Renal pelvis (tissue), 12 donors: ENCODE measurements at places on chromosomes 2 and 18. TPM values are rescaled to one million over a fixed set of nuclear protein-coding genes. Genes with fewer than 3 reads are reported as not detected.

DNA sequence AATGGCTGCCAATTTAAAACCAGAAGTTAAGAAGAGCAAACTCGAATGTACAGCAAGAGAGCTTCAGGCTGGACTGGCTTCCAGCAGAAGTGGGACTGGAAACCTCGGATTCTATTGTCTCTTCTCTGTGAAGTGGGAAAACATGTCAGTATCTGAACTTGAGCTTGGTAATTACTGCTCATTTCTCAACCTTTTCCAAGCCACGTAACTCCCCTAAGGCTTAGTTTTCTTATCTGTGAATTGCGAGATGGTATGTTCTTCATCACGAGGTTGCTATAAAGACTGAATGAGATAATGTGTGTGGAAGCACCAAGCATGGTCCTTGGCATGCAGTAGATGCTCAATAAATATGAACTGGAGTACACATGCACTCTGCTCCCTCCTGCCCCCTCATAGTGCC, 259.4 kb upstream of the SPRED2 start:
- DNase-seq = no peak

GRCh38 chr2:3222636-3223035, 155.0 kb downstream of the EIPR1 start:
- no peak for DNase-seq

DNA sequence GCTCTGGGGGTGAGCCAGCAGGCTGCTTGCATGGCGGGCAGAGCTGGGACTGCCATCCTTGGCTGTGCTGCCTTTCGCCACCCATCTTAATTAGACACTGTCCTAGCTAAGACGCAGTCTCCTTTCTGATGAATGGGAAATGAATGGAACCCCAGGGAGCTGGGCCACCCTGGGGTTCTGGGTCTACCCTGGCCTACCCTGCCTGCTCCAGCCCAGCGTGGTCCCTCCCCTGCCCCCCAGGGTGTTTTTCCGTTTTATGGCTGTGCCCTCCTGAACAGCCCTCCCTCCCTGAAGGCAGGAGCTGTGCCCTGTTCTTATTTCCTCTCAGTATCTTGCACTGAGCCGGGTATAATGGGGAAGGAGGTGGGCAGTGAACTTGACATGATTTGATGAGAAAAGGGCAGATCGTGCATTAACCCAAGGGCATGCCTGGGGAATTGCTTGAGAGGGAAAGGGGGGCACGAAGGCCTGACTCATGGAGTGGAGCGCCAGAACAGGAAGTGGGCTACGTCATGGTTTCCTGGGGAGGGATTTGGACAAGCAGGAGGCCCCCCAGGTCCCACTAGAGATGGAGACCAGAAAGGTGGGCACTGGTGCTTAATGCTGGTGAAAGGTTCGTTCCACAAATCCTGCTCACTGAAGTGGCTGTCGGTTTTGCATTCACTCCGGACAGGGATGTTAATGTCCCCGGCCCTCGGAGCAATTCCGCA, 165.0 kb downstream of the KLHL29 start:
- DNase-seq = no peak

DNA sequence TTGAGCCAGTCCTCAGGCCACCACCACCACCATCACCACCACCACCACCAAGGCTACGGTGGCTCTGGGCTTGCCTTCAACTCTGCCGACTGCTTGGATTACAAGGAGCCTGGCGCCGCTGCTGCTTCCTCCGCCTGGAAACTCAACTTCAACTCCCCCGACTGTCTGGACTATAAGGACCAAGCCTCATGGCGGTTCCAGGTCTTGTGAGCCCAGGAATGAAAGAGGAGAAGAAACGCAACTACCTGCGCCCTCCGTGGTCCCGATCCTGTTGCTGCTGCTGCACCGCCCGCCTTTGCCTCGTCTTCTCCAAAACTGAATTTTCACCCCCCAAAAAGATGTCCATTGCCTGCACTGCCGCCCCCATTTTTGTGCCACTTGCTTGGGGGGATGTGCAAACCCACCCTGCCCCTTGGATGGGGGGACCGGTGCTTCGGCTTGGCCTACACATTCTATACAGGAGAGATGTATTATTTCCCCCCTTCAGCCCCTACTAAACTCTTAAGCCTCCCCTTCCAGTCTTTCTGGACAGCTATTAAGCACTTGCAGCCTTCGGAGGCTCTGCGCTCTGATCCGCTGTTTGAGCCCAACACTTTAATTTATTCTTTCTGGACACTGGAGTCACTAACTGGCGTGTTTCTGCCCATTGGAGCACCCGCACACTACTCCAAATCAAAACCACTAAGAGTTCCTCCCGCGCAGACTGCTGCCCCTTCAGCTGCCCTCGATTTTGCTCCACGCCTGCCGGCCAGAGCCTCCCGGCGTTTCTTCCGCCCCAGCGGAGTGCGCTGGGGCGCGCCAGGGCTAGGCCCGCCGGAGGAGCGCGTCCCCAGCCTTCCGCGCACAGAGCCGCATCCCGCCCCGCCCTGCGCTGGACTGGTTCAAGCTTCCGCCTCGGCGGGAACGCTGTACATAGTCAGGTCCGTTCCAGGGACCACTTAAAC, 5.7 kb downstream of the OTX1 start:
- no peak for DNase-seq

GRCh38 chr2:237901932-237902850, 42.8 kb downstream of the RAMP1 start:
- no peak for DNase-seq

DNA sequence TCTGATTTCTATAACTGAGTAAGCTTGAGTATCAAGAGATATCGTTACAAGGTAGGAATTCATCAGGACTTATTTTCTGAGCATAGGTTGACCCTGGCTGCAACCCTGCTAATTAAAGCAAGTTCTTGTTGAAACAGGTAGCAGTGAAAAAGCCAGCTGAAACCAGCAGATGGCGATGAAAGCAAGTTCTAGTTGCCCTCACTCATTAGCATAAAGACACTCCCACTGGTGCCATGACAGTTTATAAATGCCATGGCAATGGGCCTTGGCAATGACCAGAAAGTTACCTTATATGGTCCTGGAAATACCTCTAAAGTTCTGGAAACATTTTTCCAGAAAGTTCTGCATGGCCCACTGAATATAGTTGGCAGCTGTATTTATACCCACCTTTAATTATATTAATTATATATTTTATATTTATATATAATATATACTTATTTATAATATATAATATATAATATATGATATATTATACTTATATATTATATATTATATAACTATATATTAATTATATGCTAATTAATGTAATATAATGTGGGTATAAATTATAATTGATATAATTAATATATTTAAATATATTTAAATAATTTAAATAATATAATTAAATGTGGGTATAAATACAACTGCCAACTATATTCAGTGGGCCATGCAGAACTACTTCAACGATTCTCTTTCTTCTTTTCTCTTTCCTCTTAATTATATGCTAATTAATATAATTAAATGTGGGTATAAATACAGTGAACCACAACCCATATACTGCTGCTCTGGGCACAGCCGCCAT, 188.0 kb downstream of the CDH7 start:
- no peak for DNase-seq

GRCh38 chr2:215363461-215364156, 51.8 kb downstream of the ATIC start:
- DNase-seq = no peak

DNA sequence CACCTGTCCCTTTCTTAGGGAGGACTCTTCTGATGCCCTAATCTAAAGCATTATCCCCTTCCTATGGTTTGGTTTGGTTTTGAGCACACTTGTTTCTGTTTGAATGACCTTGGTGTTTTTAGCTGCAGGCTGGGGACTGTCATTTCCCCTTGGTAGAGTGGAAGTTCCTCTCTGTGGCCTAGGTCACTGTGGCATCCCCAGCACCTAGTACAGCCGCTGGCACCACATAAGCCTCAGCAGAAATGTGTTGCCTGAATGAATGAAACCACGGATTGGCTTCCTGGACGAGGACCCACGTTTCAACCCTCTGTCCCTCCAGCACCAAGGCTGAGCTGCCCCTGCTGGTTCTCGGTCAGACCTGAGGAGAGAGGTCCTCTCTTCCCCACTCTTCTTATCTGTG, 159.9 kb downstream of the CTIF start:
- DNase-seq = no peak

DNA sequence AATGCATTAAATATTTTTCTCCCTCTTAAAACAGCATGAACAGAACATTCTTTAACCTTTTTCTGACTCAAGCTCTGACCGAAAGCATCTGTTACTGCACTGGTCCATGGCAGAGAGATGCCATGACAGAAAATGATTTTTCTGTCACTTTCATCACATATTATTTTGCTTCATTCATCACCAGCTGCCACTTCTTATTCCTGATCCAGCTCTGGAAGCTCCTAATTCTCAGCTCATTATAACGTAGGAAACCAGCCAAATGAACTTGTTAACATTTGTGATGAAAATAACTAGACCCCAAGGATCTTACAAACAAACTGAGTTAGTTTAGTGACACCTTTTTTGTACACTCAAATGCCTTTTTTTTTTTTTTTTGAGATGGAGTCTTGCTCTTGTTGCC, 7.6 kb upstream of the CFLAR start:
- DNase-seq = no peak

DNA sequence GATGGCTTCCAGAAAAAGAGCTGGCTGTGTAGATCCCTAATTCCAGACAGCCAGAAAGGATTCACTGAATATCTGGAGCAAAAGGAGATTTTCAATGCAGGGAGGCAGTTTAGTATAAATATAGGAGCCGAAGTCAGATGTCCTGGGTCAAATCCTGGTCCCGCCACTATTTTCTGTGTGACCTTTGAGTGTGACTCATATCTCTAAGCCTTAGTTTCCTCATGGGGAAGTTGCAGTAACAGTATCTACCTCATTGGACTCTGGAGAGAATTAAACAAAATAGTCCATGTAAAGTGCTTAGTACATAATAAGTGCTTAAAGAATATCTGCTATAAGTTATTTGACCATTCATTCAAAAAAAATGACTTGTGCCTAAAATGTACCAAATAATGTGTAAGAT, 52.1 kb upstream of the ITGA6 start:
- DNase-seq = no peak

DNA sequence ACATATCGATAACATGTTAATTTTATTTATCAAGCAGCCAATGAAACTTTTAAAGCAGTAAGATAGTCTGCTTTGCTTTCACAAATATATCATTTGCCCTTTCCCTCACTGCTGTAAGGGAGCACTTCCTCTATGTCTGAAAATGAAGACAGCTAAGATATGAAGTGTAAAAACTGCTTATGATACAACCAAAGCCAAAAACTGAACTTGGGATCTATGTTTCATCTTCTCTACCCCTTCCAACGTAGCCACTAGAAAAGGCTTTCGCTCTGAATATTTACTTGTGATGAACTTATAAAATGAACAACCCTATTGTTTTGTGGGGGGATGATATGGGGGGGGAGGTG, 140.3 kb downstream of the TCF4 start:
- DNase-seq = no peak

- no peak for DNase-seq
Measured at GRCh38 chr2:206585335-206585734, 57.0 kb upstream of the FAM237A start.

DNA sequence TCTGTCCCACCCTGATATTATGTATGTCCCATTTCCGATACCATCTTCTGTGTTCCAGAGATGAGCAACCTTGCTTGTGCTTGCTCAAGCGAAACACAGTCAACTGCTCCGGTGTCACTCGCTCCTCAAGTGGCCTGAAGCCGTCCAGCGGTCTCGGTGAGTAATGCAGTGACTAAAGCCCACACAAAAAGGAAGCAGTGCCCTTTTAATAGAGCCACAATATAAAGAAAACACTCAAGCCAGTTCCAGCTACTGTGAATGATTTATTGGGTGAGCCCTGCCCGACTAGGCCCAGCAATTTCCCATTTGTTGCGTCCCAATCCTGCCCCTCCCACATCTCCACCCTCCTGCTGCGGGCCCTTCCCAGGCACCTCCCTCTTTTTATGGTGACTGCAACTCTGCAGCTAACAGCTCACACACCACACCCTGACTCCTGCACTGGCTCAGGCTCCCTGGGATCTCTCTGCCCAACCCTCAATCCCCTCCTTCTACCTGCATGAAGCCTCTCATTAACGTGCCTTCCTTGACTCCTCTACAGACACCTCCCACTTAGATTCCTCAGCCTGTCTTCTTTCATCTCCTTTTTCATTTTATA, 44.2 kb upstream of the DSC1 start:
- peak; percentile 81 for DNase-seq

DNA sequence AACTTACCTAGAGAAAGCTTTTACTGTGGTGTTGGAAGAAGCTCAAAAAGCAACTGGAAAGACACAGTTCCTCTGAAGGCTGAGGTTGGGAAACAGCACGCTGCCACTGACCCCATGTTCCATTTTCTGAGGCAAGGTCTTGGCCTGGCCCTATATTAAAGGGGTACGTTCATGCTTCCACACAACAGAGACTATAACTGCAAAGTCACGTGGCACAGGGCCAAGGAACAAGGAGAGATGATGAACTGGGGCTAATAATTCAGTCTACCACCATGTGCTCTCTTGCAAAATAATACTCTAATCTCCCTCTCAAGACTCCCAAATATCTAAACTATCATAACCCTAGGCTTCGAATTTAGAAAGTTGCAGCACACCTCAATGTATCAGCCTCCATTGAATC, 381.6 kb downstream of the DSEL start:
- DNase-seq = no peak

- DNase-seq = no peak
Measured at GRCh38 chr2:194252127-194252526, 1404.9 kb upstream of the SLC39A10 start.

GRCh38 chr2:232162187-232162586, 200.7 kb downstream of the DIS3L2 start:
- no peak for DNase-seq

GALM gene
- polyA plus RNA-seq = 65.8 TPM

SMYD1 gene
- polyA plus RNA-seq = 0.13 TPM

POTEJ gene
- not detected for polyA plus RNA-seq

CKAP2L gene
- polyA plus RNA-seq = 12.4 TPM

UGT1A3 gene
- polyA plus RNA-seq = not detected

IGFBP5 gene
- 272 TPM for polyA plus RNA-seq

ITGB6 gene
- 18.8 TPM for polyA plus RNA-seq
